Coronary artery (tissue), 2 donors: ENCODE measurements at places on chromosomes 6 and 20.

DNA sequence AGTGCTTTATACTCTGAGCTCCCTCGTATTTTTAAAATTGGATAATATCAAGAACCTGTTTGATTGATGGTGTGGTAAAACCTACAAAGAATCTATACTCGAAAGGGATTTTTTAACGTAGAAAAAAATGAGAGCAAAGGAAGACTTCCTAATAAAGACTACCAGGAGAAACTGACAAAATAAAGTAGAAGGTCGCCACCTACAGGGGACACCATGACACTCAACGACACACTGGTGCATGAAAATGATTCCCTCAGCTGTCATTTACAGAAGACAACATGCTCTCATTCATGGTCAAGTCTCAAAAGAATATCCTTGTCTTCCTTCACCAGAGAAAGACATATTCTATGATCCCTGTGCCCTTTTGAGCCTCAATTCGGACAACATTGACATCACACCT, 10.1 kb upstream of the NHSL1 start:
- DNase-seq, result no peak

GRCh38 chr20:40678286-40678875, 10.7 kb downstream of the MAFB start:
- DNase-seq, result no peak

GRCh38 chr20:23655491-23656211, 17.9 kb upstream of the CST3 start:
- DNase-seq, result no peak

DNA sequence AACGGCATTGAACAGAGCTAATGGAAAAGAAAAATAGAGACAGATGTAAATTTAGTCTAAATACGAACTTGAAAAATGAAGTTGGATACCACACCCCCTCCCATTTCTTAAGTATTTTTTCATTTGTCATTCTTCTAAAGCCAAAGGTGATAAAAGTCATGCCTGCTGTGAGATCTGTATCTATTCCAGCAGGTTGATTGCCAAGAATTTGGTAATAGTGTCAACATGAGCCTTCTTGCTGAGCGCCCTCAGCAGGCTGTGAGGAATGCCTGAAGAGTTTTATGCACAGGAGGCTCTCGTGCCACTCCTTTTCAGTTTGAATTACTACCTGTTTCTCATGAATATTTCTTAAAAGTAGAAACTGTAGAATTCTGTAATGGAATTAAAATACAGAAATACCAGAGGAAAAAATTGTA, 165.4 kb downstream of the QKI start:
- DNase-seq, result no peak

DNA sequence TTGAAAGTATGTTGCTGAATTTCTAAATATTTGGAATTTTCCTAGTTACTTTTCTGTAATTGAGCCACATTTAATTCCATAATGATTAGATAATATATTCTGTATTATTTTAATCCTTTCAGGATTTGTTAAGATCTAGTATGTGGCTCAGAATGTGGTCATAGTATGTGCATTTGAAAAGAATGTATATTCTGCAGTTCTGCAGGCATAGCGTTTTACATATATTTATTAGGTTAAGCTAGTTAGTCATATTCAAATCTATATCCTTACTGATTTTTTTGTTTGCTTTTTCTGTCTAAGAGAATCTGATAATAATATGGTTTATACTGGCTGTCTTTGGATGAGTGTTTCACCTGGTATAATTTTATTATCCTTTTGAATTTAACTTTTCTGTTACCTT, 33.2 kb downstream of the LIN28B start:
- no peak for DNase-seq

GRCh38 chr6:31681135-31681671, 336 bp upstream of the LY6G5C start:
- no peak for DNase-seq

DNA sequence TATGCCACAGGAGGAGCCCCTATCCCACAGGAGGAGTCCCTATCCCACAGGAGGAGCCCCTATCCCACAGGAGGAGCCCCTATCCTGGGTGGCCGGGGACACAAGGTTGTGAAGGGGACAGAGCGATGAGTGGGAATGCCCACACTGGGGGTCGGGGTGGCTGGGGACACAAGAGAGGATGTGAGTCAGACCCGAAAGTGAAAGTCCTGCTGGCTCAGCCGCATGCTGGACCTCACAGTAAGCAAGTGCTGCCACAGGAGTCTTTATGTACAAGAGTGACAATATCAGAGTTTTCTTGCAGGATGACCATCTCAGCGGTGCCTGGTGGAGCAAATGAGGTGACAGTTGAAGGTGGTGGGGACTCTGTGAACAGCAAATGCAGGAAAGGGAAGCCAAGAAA, 93.7 kb downstream of the PSMB1 start:
- no peak for DNase-seq

DNA sequence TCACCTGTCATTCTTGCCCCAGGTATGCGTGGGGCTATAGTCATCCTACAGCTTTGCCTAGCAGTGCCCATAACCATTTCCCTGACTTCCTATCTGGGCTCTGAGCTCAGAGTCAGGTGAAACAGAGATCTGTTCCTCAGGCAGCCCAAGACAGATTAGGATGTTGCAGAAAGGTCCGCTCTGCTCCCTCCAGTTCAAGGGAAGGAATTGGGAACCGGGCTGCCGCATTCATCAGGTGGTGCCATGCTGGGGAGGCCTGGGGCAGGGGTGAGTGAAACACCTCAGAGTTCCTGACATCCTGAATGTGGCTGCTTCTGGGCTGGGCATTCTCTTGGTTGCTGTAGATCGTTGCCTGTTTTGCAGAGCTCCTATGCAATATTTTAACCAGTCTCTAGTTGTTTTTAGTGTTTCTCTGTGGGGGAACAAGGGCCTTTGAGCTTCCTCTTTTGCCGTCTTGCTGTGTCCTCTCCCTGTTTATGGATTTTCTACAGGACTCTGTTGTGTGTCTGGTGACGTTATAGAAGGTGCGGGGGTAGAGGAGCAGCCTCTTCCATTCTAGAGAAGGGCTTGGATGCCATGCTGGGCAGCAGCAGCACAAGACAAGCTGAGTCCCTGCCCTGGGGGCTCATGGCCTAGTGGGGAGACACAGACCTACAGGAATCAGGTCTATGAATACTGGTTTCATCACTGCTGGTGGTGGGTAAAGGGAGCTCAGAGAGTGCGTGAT, 9.2 kb downstream of the ENTPD6 start:
- no peak for DNase-seq

GRCh38 chr6:160393891-160394653, 45.9 kb downstream of the SLC22A3 start:
- DNase-seq, result no peak

DNA sequence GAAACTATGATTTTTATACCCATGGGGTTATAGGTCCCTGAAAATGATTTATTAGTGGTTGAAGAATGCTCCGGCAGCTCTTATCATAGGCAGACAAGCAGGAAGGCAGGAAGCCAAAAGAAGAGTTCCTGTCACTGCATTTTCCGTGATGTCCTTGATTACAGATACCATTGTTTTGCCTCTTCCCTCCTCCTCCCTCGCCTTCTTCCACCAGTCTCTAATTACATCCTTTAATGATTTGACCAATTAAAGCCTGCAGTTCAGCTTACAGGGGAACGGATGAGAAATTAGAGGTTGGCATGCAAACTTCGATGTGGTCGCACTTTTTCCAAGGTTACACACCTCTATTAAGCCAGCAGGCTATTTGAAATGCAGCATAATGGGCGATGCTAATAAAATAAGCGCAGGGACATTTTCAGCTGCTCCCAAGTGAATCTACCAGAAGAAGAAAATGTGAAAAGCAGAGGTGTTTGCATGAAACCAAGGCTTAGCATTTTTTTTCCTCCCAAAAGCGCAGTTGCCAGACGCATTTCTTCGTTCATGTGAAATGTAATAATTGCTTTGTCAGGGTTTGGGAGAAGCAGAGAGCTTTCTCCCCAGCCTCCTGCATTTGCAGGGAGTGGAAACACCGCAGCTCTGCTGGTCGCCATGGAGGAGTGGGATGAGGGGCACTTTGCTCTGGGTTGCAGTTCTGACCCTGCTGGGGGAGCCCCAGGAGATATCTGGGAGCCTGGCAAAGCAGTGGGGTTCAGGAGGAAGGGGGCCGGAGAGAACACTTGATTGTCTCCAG, 6.0 kb downstream of the NOX3 start:
- DNase-seq, result no peak

DNA sequence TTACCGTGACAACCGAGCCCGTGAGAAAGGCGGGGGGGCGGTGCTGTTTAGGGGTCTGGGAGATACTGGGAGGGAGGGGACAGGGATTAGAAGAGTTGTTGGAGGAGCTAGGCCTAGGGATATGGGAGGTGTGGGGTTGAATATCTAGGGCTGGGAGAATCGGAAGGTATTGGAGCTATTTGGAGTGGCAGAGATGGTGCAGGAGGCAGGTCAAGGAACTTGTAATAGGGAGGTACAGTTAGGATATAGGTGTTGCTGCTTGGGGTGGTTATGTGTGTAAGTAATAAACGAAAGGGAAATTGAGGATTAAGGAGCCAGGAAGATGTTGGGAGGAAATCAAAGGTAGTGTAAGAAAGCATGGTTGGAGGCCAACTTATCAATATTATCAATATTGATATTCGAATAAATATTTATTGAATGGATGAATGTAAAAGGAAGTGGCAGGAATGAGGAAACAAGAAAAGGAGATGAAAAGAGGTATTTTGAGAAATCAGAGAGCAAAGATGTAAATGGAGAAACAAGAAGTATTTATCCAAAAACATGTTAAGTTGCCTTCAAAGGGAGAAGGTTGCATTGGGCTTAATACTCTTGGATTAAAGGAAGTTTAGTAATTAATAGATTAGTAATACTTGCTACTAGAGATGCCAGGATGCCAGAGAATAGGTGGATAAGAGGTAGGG, 602 bp downstream of the PPP1R11 start:
- no peak for DNase-seq

DNA sequence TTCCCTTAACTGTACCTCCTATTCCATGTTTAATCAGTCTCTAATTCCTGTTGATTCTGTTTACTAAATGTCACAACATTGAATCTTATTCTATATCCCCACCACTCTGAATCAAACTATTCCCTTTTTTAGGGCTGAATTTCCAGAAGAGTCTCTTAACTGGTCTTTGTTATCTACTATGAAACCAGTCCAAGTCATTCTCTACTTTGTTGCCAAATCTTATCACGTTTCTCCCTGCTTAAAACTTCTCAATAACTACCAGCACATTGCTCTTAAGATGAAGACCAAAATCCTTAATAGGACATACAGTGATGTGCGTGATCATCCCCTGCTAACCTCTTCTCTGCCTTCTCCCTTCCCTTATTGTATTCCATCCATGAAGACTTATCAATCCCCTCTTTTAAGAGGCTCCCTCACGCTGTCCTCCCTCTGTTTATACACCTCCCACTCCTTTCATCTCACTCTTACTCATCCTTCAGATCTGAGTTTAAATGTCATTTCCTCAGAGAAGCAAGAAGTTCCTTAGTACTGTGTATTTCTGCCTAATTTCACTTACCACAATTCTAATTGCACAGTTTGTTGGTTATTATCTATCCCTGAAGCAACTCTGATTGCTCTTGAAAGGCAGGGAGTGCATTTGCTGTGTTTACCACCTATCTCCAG, 143.0 kb upstream of the AHI1 start:
- DNase-seq, result no peak

DNA sequence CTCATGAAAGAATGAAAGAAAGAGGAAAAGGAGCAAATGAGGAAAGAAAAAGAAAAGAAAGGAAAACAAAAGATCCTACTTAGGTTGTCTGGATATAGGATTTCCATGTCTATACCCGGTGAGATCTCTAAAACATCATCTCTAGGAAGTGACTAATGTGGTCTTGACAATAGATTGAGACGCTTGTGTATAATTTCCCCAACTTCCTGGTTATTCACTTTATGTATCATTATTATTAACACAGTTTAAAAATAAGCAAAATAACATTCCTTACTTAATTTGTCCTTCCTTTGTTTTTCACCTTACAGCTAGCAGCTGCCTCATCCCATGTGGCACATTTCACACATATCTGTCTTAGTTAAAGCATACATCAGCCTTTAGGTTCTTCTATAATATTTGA, 27.0 kb downstream of the LAMA4 start:
- DNase-seq, result no peak
